Stimulated activated CD8-positive, alpha-beta memory T cell treated with anti-CD3 and anti-CD28 coated beads, Interleukin-2, amount 100 ng/mL, for 1 hour (primary cell): ENCODE measurements at places on chromosomes 6 and 20.

GRCh38 chr6:1479601-1480221, 90.3 kb downstream of the FOXF2 start:
- no peak for DNase-seq

GRCh38 chr20:63238514-63239125, 2.9 kb downstream of the BIRC7 start:
- DNase-seq = no peak

DNA sequence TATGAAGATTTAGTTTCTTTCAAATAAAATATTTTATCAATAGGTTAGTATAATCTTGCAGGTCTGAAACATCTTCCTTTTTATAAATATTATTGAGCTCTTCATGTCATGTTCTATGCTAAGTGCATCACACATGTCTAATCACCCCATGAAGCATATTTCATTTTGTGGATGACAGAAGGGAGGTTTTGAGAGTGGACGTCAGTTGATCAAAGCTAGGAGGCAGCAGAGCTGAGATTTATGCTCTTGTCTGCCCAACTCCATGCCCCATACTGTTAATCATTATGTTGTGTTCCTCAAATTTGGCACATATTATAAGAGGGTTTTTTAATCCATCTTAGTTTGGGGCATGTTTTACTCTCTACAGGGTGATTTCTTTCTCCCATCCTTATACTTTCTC, 22.7 kb downstream of the DSE start:
- no peak for DNase-seq

DNA sequence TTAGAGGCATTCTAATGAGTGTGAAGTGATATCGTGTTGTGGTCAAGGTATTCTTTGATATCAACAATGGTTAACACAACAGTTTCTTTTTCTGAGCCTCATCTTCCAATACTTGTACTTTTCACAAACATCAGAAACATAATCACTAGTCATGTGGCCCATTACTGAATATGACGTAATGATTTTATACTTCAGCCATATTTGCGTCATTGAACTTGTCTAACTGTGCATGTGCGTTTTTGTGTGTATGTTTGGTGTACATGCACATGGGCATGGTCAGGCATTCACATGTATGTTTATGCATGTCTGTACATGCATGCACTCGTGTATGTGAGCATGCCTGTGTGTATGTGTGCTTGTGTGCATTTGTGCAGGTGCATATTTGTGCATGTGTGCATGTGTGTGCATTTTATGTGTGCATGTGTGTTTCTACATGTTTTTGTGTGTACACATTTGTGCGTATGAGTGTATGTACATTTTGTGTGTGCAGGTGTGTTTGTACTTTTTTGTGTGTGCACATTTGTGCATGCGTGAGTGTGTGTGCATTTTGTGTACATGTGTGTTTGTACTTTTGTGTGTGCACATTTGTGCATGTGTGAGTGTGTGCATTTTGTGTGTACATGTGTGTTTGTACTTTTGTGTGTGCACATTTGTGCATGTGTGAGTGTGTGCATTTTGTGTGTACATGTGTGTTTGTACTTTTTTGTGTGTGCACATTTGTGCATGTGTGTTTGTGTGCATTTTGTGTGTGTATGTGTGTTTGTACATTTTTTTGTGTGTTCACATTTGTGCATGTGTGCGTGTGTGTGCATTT, 29.4 kb downstream of the PRR18 start:
- no peak for DNase-seq
